ENCODE measurements at places on chromosomes 7 and 10.

DNA sequence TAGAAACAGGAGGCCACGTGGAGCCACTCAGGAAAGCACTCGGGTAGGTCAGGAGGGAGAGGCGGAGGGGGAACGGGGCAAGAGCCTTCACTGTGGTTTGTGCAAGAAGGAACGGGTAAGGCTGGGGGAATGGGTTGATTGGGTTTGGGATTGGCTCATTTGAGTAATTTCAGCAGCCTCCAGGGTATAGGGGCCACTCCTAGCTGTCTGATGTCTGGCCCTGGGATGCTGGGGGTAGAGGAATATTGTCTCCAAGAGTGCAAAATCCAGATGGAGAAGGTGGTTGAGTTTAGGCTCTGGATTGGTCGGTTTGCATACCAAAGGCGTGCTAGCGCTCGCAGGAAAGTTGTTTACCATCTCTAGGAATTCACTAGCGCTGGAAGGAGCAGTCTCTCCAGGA, 47.2 kb downstream of the MYL10 start:
- no peak for DNase-seq

DNA sequence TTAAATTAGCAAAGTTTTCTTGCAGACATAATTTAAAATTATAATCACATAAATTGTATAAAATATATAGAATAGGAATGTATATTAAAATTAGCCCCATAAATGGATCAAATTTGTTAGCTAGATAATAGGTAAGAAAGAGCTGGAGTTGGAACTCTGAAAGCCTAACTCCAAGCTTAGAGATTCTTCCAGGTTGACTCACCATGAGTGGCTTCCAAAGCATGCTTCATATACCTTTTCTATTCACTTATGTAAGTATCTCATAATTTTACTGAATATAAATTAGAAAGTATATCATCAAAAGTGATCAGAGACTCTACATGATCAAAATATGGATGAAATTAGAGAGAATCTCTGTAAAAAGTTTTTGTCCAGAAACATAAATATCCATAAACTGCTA, 320.7 kb upstream of the MAGI2 start:
- DNase-seq: no peak

DNA sequence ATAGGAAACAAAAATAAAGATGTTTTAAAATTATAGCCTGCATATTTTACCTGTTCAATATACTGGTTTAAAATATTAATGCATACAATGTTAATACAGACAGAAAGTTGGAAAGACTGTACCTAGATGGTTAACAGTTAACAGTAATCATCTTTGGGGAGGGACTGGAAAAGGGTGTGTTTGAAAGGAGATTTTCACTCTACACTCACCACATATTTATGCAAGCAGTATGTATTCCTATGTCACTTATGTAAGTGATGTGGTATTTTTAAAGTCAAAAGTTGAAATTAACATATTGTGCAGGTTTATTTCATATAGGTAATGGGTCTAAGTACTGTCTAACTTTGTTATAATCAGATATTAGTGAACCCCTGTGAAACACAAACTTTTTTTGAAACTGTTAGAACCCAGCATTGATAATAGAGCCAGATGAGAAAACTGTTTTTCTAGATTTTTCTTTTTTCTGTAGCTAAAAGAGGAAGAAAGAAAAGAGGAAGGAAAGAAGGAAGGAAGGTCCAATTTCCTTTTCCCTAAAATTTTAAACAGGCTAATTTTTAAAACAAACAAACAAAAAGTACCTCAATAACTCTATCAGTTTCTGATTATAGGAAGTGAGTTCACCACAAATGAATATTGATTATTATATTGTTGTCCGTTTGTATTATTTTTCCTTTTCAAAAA, 9.0 kb upstream of the STARD3NL start:
- no peak for DNase-seq

GRCh38 chr7:82319674-82320118, 123.9 kb downstream of the CACNA2D1 start:
- no peak for DNase-seq

- DNase-seq: no peak
Observed at GRCh38 chr10:91590142-91590903, 42.5 kb downstream of the PPP1R3C start.

- DNase-seq: no peak
Observed at GRCh38 chr10:48389272-48389671, 82.8 kb downstream of the MAPK8 start.

DNA sequence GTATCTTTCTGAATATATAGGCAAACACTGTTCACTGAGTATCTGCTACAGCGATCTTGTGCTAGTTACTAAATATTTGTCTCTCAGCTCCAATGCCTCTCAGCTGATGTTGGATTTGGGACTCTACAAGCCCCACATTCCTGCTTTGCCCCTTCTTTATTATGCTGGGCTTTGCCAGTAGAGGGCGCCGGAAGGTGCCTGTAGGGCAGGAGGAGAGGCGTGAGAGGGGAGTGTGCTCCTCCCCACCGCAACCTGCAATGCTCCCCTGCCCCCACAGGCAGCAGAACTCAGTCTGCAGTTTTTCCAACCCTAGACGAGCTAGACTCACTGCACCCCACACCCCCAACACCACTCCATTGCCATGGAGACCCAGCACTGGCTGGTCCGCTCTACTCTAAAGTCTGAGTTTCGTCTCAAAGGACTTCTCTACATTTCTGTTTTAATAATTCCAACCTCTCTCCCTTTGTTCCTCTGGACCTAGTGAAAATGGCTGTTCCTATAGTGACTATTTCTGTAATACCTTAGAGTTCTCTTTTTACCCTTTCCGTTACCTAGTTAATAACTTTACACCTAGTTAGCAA, 337.6 kb downstream of the CCSER2 start:
- peak; percentile 39 for DNase-seq

GRCh38 chr10:78948621-78949030, 120.1 kb upstream of the ZMIZ1 start:
- DNase-seq: no peak

DNA sequence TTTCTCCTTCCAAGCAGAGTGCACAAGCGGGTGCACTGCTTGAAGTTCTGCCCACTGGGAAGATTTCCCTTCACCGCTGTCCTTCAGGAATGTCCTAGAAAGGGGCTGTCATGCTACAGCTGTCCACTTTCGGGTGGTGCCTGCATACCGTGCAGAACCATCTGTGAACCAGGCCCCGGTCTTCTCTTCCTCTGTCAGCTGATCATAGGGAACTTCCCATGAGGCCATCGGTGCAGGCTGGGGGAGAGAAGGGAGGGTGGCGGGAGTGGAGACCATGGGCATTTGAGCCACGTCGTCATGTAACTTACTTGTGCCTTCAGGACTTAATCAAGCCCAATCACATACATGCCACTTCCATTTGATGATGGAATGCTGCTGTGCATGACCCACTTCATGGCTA, 111.6 kb downstream of the NKX6-2 start:
- DNase-seq: peak; percentile 5

- DNase-seq: no peak
Observed at GRCh38 chr7:41203542-41203941, 499.3 kb downstream of the INHBA start.

- no peak for DNase-seq
Observed at GRCh38 chr7:114356133-114356532, 58.5 kb upstream of the FOXP2 start.

- no peak for DNase-seq
Observed at GRCh38 chr7:28177836-28178235, 2.8 kb downstream of the JAZF1 start.

- DNase-seq: no peak
Observed at GRCh38 chr10:119535837-119536507, 6.5 kb downstream of the RGS10 start.

DNA sequence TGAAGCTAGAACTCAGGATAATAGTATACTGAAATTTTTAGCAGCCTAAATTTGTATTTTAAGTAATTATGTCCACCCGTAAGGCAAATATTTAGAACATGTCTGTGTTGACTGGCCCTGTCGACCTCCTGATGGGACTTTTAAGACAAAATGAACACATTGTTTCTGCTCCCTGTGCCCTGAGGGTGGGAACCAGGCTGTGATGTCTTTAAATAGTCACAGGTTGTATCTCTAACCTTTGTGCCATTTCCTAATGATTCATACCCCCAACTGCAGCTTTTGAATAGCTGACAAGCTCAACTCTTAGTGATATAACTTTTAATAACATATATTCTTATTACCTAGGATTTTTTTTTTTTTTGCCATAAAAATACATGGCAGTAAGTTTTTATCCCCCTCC, 494.9 kb upstream of the AKR1E2 start:
- DNase-seq: no peak

DNA sequence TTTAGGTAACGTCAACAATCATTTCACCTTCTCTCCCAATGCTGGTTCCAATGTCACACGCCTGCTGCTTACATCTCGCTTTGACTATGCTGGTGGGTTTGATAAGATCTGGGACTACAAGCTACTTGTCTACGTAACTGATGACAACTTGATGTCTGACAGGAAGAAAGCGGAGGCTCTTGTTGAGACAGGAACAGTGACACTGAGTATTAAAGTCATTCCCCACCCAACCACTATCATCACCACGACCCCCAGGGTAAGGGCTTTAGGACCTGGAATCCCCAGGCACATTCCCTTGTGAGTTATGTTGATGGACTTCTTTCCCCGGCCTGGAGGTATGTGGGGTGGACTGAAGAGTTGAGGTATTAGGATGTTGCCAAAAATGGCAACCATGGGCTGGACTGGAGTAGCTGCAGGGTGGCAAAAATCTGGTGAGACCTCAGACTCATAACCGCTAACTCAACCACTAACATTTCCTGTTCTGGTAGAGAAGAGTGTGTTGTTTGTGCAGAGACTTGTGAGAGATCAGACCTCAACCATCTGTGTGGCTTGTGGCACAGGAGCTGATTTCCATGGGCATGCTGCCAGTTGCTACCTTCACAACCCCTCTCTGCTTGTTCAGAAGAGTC, 59.2 kb downstream of the CDHR3 start:
- peak; percentile 82 for DNase-seq

GRCh38 chr10:31650010-31650409, 278.6 kb downstream of the ARHGAP12 start:
- DNase-seq: no peak

DNA sequence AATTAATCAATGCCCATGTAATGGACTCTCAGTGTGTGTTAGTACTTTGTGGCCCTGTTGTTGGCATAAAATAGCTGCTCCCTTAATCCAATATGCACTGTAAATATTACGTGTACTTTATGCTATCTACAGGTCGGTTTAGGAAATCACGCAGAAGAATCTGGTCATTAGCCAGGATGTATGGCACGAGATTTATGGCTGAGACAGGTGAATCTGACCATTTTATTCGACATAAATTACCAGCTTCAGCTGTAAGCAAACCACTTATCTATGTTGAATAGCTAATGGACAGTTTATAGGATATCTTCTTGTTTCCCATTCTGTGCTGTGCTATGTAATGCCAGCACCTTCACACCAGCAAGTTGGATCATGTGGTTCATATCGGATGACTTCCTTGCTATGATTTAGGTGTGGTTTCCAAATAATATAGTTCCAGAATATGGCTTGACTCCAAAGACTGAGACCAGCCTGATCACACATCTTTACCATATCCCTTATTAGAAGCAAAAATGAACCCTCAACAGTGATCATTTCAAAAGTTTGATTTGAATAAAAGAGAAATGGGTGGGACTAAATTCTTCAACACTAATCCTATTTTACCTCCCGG, 301.4 kb downstream of the AHR start:
- no peak for DNase-seq

GRCh38 chr7:38781991-38782390, 127.0 kb downstream of the VPS41 start:
- DNase-seq: no peak

DNA sequence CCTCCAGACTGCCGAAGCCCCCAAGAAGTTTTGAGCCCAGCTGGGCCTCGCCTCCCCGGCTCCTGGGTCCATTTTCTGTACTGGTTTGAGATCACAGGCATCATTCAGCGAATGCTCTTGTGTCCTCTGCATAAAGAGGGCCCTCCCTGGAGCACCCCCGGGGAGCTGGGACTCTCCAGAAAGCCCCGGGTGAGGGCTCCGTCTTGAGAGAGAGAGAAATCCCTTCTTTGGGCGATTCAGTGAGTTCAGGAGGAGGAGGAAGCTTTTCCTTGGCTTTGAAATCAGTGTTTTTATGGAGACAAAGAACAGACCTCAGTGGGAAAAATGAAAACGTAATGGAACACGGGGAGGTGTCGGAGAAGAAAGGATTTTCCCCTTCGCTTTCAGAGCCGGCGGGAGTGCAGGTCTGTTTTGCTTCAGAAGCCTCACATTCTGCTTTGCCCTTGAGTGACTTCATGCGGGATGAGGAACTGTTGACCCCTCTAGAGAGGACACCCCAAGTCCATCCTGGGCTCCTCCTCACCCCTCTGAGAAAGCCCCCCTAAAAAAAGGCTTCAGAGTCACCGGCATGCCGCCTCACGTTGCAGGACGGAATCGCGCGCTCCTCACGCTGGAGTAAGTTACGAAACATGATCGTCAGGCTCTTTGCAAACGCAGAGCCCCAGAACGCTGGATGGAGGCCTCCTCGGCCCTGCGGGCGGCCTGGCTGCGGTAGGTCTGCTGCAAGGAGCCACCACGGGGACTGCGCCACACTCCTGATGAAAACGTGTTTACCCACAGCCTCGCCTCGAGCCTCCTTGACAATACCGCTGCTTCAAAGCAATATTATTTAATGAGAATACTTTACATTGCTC, 8.5 kb upstream of the AP5Z1 start:
- DNase-seq: no peak

DNA sequence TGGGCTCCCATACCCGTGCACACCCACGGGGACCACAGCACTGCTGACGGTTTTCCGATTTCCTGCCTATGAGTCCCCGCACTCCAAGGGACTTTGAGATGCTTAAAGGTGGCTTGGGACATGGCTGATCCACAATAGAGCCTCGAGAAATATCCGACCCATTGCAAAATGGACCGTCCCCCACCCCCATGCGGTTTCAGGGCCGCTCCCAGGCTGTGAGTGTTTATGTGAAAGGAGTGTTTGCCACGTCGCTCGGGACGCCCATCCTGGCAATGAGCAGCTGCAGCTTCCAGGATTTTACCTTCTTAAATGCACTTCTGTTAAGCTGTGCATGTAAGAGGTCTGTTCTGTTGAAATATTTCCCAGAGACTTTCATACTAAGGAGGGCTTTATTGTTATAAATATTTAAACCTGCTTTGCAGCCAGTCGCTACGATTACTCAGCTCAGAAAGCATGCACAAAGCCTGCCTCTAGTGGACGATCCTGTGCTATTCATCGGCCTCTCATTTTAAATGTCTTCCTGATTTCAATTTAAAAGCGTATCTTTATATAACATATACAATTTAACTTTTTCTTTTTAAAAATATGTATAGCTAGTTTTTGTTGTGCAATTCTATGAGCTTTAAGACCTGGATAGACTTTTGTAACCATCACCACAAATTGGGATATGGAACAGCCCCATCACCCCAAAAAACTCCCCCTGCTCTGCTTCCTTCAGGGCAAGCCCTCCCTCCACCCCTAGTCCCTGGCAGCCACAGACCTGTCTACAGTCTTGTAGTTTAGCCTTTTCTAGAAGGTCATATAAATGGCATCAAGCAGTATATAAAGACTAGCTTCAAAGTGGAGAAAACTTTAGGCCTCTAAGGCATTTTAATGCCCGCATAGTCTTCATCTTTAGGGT, 418.3 kb downstream of the PAXIP1 start:
- no peak for DNase-seq

GRCh38 chr7:22061775-22062174, 116.1 kb upstream of the CDCA7L start:
- no peak for DNase-seq
